D341Med (cell line): ENCODE measurements at places on chromosomes 6 and 20.
A peak's percentile ranks its signal among the peaks of the same experiment; 100 is the strongest.

- no peak for DNase-seq
Observed at GRCh38 chr6:138250053-138250452, 31.8 kb upstream of the PBOV1 start.

DNA sequence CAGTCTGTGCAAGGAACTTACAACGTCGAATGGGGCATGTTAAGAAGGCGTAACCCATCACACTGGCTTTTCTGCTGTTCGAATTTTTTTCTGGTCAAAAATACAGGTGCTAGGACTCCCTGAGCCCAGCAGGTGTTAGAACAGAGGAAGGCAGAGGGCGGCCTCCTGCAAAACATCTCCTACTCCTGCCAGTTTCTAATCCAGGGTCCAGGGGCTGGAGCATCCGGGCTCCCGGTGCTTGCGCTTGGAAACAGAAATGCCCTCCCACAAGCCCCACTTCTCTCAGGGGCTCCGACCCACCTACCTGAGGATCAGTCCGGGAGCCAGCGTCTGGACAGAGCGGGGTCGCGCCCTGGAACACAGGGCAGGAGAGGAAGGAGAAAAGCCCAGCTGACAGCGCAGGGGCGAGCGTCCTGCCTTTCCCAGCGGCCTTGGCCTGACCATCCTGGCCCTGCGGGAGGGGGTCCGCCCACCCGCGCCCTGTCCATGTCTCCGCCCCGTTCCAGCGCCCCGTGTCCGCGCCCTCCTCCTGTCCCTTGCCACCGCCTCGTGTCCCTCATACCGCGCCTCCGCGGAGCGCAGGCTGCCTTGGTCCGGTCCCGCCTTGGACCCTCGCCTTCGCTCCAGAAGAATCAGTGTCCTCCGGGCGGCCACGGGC lies 14.8 kb upstream of the LPA start:
- peak; percentile 24 for DNase-seq

DNA sequence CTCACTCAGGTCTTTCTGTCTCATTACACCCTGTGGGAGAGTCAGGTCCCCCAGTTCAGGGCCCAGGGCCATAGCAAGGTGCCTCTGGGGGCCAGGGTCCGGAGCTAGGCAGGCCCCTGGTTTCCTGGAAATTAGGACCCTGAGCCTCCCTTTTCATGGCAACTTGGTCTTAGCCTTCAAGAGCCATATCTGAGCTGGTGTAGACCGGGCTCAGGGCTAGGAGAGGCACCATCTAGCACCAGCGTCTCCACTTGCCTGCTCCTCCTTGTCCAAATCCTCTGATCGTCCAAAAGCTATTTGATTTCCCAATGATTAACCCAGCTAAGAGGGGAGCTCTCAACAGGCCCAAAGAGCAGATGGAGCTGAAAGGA lies 5.6 kb downstream of the MDFI start:
- DNase-seq = no peak

DNA sequence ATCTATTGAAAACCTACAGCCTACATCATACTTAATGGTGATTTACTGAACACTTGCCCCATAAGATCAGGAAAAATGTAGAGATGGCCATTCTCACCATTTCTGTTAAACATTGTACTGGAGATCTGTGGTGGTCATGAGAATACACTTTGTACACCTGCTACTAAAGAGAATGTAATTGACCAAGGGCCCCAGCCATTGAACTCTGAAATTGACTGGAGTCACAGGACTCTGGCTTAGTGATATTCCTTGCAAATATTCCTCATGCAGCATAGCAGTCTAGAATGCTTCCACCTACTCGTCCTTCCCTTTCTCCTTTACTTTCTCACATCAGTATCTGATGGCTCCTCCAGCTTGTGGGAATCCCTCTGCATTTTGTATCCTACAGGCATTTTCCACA lies 37.4 kb upstream of the SNX9 start:
- no peak for DNase-seq

GRCh38 chr6:5679270-5679669 lies 327.5 kb downstream of the NRN1 start:
- no peak for DNase-seq

- DNase-seq = no peak
Observed at GRCh38 chr6:32196682-32197616, 4.5 kb upstream of the GPSM3 start.

GRCh38 chr20:53986037-53986650 lies 84.2 kb downstream of the BCAS1 start:
- no peak for DNase-seq

DNA sequence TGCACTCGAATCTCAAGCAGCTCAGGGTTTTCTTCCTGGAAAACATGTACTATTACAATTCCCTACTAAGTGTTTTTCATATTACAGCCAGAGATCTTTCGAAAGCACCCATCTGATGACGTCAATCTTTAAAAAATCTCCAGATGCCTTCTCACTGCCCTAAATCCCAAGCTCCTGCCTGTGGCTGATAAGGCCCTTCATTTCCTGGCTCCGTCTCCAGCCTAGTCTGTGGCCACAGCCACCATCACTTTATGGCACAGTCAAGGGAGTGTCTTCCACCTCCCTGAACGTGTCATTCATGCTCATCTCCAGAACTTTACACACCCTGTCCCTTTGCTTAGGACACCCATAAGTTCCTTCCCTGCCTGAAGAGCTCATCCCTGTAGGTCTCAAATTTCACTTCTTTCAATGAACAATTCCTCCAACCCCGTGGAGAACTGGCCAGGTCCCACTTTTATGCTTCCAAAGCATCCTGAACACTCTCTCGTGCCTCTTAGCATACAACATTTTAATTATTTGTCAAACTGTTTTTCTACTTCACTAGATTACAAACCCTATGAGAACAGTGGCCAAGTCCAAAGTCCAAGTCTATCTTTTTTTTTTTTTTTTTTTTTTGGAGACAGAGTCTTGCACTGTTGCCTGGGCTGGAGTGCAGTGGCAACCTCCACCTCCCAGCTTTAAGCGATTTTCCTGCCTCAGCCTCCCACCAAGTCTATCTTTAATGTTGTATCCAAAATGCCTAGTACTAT lies 106.1 kb upstream of the AGPAT4 start:
- DNase-seq = no peak

- DNase-seq = no peak
Observed at GRCh38 chr6:42340511-42340910, 111.2 kb downstream of the TRERF1 start.

DNA sequence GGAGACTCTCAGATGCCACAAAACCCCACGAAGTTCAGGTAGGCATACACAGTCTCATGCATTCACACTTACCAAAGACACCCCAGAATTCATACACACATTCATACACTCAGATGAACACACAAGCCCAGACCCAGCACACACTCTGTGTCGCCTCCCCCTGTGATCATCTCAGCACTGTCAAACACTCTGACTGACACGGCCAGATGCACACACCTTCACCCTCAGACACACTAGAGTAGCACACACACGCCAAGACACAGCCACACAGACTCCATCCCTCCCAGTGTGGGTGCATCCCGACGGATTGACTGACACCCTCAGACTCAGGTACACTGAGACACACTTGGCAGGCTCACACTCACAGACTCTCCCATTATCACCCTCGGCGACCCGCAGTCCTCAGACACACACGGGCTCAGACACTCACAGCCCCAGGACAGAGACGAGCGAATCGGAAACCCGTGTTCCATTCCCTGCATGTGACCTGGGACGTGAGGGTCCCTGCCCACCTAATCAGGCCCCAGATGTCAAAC lies 872 bp upstream of the RIMS4 start:
- no peak for DNase-seq

DNA sequence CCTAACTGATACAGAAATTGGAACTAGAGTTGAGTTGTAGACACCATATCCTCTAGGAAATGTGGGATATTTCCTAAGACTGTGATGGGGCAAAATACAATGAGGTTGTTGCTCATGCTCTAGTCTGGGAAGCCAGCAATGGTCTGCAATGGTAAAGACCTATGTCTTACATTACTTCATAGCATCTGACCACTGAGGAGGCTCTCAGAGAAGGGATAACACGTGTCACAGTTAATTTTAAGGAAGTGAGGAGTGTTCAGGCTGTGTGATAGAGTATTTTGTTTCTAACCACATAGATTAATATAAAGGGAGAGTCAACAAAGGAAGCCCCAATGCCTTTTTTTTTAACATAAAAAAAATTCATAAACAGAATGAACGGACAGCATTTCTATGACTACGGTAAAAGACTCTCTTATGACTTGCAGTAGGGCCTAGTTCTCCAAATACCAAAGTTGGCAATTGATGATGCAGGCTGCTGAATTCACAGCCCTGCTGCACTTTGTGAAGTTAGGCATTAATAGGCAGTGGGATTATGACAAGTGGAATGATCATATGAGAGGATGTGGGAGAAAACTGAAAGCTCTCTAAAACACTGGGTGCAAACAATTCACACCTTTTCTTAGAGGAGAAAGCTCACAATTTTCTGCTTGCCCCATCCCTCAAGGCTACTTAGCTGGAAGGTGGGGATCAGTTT lies 13.7 kb downstream of the KCNS1 start:
- no peak for DNase-seq

DNA sequence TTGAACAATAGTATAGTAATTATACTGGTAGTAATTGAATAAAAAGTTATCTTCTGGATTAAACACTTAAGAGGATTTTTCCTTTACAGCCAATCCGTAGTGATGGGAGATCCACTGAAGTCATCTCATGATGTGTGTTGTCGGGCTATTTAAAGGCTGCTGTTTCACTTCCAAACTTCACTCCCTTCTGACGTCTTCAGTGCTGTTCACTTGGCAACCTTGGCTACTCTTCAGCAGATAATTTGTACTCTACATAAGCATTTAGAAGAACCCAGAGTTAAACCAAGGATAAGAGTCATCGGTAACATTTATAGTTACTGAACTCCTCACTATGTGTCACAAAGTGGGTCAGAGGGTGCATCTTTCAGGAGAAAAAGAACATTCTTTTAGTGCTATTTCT lies 179.1 kb upstream of the EYA4 start:
- DNase-seq = no peak

DNA sequence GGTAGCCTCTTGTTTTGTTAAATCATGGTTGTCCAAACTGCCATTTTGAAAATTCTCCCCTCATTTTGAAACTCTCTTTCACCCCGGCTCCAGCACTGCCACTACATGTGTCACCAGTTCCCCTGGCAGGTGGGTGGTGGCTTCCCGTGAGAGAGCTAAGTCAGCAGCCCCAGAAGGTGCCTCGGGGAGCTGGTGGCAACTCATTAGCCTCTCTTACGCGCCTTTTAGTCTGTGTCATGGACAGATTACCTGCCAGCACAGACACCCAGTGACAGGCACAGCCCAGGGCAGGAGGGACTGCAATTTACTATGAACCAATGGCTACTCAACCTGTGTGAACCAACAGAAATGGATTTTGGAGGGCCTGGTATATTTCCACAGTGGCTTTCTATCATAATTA lies 147.1 kb upstream of the SASH1 start:
- DNase-seq = no peak
